ENCODE measurements at places on chromosomes 11 and 22. TPM values are rescaled to one million over a fixed set of nuclear protein-coding genes. Genes with fewer than 3 reads are reported as not detected.
A peak's percentile ranks its signal among the peaks of the same experiment; 100 is the strongest.

Gene MOGAT2
- not detected for total RNA-seq

DNA sequence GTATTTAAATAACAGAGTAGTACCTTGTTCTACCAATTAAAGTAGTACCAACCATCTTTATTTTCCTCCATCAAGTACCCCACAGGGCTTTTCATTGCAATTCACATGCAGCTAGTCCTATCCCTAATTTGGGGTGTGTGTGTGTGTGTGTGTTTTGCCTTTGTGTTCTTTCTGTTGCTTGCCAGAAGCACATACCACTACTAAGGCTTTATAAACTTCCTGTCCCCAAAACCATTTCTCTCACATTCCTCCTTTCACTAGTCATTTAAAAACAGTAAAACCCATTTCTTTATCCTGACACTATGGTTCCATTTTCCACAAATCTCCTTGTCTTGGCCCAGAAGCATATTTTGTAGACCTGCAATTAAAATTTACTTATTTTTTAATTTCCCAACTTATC is 54.6 kb downstream of the SLC36A4 start:
- DNase-seq = no peak

DNA sequence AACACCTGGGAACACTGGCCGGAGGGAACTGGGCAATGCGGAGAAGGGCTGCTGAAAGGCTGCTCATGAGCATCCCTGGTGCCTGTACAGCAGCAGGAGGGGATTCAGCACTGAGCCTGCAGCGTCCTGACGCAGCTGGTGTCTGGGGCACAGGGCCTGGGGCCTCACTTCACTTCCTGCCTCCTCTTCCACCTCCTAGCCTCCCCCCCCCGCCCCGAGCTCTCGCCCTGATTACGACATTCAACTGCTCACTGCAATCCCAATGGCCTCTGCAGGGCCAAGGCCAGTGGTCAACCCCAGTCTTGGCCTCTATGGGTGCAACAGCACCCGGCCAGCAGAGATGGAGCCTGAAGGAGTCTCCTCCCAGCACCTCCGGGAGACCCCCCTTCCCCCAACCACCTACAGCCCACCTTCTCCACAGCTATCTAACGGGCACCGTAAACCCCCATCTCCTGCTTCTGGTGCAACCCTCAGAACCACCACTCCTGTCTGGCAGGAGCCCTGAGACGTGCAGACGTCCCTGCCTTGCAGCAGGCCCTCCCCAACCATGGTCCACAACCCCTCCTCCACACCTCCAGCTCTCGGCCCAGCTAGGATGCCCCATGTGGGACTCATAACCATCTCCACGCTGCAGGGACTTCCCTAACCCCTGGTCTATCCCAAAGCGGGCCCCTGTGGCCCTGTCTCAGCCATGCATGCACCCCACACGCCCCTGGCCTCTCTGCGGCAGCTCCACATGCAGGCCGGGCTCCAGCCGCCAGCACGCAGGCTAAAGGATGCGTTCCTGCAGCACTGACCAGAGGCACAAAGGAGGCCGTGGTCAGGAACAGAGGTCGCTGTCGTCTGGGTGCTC is 38.2 kb downstream of the BRD1 start:
- peak; percentile 28 for DNase-seq

Gene MCHR1
- total RNA-seq = not detected

Gene ANGPTL5
- total RNA-seq = not detected

Measured in activated naive CD8-positive, alpha-beta T cell treated with anti-CD3 and anti-CD28 coated beads for 36 hours (primary cell).